ENCODE measurements at places on chromosomes 7 and 10. TPM values are rescaled to one million over a fixed set of nuclear protein-coding genes. Genes with fewer than 3 reads are reported as not detected.
A peak's percentile ranks its signal among the peaks of the same experiment; 100 is the strongest.

MYL10 gene
- not detected for total RNA-seq

FXYD4 gene
- total RNA-seq: not detected

DNA sequence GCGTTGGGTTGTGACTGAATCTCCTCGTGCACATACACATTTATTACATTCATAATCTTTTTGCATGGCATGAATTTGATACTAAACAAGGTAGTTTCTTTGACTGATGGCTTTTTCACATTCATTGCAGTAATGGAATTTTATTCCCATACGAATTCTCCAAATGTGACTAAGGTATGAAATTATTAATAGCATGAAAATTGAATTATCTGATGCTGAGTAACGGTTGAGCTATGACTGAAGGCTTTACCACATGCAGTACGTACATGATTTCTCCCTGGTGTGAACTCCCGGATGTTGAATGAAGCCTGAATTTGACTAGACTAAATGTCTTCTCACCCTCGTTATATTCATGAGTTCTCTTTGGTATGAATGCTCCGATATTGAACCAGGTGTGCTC is 104.4 kb upstream of the C1GALT1 start:
- no peaks in the 10 kb centered on the region for H3K36me3 ChIP-seq
- no peaks in the 10 kb centered on the region for H3K27me3 ChIP-seq
- no peaks in the 10 kb centered on the region for H3K4me1 ChIP-seq
- DNase-seq: no peak
- no peak overlapping the region for H3K4me3 ChIP-seq
- no peak overlapping the region for H3K27ac ChIP-seq

NRAP gene
- total RNA-seq: not detected

LRCH4 gene
- 80.3 TPM for total RNA-seq

SPAM1 gene
- total RNA-seq: not detected

DNA sequence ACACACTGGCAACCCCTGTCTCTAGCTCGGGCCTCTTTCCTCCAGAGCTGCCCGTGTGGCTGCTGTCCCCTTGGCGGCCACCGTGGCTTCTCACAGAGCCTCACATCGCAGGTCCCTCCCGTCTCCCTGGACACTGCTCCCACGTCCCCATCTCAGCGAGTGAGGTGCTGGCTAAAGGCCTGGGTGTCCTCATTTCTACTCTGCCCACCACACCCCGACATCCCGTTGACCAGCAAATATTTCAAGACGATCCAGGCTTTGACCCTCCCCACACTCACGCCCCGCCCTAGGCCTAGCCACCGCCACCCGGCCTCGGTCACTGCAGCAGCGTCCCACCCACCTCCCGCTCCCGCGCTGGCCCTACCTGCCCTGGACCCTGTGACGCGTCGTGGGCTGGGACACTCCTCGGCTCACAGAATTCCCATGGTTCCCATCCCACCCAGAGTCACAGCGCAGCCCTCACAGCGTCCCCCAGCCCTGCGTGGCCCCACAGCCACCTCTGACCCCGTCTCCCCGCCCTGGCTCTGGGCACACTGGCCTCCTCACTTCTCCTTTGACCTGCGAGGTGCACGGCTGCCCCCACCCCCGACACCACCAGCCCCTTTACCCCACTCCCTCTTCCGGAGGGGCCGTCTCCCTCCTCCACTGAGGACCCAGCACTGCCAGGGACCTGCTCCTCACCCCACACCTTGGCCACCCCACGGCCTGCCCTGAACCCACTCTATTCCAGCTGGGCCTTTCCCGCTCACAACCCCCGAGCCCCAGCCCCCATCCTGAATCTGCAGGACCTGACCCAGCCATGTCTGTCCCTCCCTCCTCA is 6.9 kb downstream of the ADAP1 start:
- H3K27me3 ChIP-seq: peaks cover 5% of the 10 kb centered on the region
- H3K4me1 ChIP-seq: peaks cover 8% of the 10 kb centered on the region
- H3K36me3 ChIP-seq: no peaks in the 10 kb centered on the region
- no peak overlapping the region for H3K4me3 ChIP-seq
- peak; percentile 36 for DNase-seq

GRCh38 chr7:158439035-158439434 is 148.6 kb downstream of the PTPRN2 start:
- no peak overlapping the region for H3K4me3 ChIP-seq
- no peaks in the 10 kb centered on the region for H3K27me3 ChIP-seq
- DNase-seq: no peak
- no peak overlapping the region for H3K27ac ChIP-seq
- H3K36me3 ChIP-seq: no peaks in the 10 kb centered on the region

- no peak overlapping the region for H3K4me3 ChIP-seq
- DNase-seq: no peak
- no peak overlapping the region for H3K27ac ChIP-seq
- H3K4me1 ChIP-seq: no peaks in the 10 kb centered on the region
- peaks cover 2% of the 10 kb centered on the region for H3K27me3 ChIP-seq
Measured at GRCh38 chr10:99461230-99461629, 30.8 kb upstream of the GOT1 start.
